ENCODE measurements at places on chromosomes 11 and 22. TPM values are rescaled to one million over a fixed set of nuclear protein-coding genes. Genes with fewer than 3 reads are reported as not detected.

IFITM10 gene
- 0.96 TPM for total RNA-seq

- no peak overlapping the region for H3K4me3 ChIP-seq
- H3K27me3 ChIP-seq: peaks cover 17% of the 10 kb centered on the region
- H3K36me3 ChIP-seq: peaks cover 2% of the 10 kb centered on the region
- peaks cover 34% of the 10 kb centered on the region for H3K4me1 ChIP-seq
- no peak for DNase-seq
Observed at GRCh38 chr11:12099132-12099873, 11.1 kb upstream of the MICAL2 start.

DNA sequence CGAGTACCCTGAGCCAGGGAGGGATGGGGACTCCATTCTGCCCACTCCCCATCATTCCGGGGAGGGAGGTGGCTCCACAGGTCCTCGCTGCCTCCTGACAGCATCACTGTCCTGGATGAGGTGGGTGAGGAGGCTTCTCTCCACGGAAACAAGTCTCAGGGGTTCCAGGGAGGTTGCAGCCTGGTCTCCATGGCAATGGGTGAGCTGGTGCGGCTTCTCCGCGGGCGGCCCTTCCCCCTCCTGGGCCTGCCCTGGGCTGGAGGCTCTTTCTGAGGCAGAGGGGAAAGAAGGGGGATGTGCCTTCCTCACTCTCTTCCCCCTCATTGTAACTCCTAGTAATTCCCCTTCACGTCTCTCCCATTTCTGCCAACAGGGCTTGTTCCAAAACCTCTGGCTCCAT, 37.1 kb upstream of the PARVG start:
- no peaks in the 10 kb centered on the region for H3K4me1 ChIP-seq
- no peaks in the 10 kb centered on the region for H3K27me3 ChIP-seq
- no peak overlapping the region for H3K27ac ChIP-seq
- no peak for DNase-seq

DNA sequence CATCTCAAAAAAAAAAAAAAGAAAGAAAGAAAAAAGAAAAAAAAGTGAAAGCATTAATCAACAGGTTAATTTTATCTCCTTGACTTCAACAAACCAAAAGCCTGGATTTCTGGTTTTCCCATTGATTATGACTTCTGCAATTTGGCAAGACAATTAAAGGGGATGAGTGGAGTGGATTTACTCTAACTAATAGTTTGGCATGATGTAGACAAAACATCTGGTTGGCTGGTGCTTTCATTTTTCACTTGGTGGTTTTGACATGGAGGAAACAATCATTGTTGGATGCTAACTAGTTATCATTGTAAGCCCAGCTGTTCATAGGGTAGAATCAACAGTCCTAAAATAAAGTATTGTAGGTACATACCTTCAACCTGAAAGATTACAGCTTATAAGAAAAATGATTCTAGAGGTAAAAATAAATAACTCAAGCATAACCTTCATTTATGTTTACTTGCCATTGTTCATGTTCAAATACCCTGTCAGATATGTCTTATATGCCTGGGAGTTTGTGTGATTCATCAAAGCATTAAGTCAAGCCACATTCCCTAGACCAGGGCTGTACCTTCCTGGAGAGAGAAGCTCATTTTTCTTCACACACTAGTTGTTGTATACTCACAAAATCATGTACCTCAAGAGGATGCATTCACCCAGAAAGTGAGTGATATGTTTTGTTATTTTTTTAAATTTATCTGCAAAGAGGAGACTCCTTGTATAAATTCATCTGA, 15.1 kb downstream of the FIBIN start:
- no peaks in the 10 kb centered on the region for H3K36me3 ChIP-seq
- no peak for DNase-seq
- no peak overlapping the region for H3K4me3 ChIP-seq
- no peak overlapping the region for H3K27ac ChIP-seq
- H3K27me3 ChIP-seq: no peaks in the 10 kb centered on the region
- H3K4me1 ChIP-seq: no peaks in the 10 kb centered on the region

DNA sequence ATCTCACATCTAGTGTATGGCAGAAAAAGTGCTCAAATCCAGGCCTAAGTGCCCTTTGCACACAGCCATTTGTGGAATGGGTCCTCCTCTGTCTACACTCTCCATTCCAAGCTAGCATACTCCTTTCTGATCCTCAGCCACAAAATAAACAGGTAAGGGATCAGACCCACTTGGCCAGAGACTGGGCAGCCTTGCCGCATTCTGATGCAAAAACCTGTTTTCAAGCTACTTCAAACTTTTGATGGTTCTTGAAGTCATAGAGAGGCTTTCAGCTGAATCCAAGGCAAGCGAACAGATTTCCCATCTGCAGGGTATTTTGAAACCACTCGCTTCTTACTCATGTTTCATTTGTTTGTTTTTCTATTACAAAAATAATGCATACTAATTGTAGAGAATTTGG, 136.6 kb upstream of the NAV2 start:
- peaks cover 7% of the 10 kb centered on the region for H3K27me3 ChIP-seq
- no peaks in the 10 kb centered on the region for H3K4me1 ChIP-seq
- no peak for DNase-seq
- H3K27ac ChIP-seq: no peak overlapping the region
- no peak overlapping the region for H3K4me3 ChIP-seq

DNA sequence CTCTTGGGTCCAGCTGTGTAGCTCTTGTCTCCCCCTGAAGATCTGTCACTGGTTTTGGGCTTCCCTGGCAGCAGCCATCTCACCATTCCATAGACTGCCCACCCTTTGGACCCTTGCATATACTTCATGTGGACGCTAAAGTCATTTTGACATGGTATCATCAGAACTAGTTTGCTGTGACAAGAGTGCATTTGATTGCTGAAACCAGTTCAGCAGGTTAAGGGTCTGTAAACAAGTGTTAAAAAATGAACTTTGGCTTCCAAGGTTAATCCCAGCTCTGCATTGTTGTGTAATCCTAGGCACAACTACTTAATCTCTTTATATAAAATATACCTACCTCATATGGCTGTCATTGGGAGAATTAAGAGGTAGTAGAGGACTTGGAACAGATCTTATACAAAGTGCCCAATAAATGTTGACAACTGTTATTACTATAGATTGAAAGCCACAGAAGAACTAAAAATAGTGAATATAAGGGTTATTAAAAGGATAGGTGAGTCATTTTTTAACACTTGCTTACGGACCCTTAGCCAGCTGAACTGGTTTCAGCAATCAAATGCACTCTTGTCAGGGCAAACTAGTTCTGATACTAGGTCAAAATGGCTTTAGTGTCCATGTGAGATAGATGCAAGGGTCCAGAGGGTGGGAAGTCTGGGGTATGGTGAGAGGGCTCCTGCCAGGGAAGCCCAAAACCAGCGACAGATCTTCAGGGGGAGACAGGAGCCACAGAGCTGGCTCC, 29.4 kb downstream of the CCDC90B start:
- H3K27ac ChIP-seq: peak overlapping the region; percentile 58
- H3K4me1 ChIP-seq: no peaks in the 10 kb centered on the region
- H3K27me3 ChIP-seq: no peaks in the 10 kb centered on the region

- peak overlapping the region; percentile 65 for H3K27ac ChIP-seq
- H3K4me1 ChIP-seq: peaks cover 44% of the 10 kb centered on the region
- no peak overlapping the region for H3K4me3 ChIP-seq
- H3K27me3 ChIP-seq: peaks cover 13% of the 10 kb centered on the region
- H3K36me3 ChIP-seq: peaks cover 9% of the 10 kb centered on the region
Observed at GRCh38 chr11:76629116-76629852, 41.3 kb downstream of the LRRC32 start.

DNA sequence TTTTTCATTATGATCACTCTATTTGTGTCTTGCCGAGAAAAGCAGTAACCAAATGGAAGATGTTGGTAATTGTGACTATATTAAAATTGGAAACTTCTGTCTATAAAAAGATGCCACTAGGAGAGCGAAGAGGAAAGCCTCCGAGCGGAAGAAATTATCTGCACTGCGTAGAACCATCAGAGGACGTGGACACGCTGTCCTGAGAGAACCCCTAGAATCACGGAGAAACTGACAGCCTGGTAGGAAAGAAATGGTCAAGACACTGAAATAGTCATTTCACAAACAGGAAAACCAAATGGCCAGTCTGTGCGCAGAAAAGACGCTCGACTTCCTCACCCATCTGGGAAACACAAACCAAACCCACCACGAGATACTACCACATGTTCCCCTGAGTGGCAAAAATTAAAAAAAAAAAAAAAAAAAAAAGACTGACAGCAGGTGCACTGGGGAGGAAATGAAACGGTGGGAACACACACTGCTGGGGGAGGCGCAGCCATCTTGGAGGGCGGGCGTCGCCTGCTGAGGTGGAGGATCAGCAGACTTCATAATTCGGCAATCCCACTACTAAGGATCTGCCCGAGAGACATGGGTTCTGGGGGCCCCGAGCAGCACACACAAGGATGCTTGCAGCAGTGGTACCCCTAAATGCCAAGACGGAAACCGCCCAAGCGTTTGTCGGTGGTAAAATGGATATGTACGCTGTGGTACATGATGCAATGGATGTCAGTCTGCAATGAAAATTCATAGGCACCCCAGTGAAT, 21.3 kb downstream of the IFITM10 start:
- H3K4me1 ChIP-seq: peaks cover 26% of the 10 kb centered on the region
- no peak overlapping the region for H3K4me3 ChIP-seq
- H3K27me3 ChIP-seq: peaks cover 36% of the 10 kb centered on the region

DNA sequence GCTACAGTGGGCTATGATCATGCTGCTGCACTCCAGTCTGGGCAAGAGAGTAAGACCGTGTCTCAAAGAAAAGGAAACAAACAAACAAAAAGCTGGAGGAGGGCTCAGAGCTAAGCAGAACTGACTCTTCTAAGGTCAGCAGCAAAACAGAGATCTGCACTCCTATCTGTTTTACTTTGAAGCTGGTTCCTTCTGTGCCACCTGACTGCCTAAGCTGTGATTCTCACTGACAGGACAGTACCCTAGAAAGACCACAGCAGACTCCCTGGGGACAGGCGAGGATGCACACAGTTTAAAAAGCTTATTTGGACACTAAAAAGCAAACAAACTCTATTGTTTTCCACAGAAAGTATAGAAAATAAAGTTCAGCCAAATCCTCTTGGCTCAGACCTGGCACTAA, 30.5 kb downstream of the NEFH start:
- H3K36me3 ChIP-seq: peaks cover 47% of the 10 kb centered on the region
- H3K27ac ChIP-seq: peak overlapping the region; percentile 46
- no peaks in the 10 kb centered on the region for H3K27me3 ChIP-seq
- H3K4me1 ChIP-seq: peaks cover 9% of the 10 kb centered on the region

Data from activated CD4-positive, alpha-beta T cell treated with anti-CD3 and anti-CD28 coated beads, Interleukin-2, amount 10 ng/mL, durations not matched to agents 7 days and 5 days (primary cell).